ENCODE measurements at places on chromosomes 1 and 21.

DNA sequence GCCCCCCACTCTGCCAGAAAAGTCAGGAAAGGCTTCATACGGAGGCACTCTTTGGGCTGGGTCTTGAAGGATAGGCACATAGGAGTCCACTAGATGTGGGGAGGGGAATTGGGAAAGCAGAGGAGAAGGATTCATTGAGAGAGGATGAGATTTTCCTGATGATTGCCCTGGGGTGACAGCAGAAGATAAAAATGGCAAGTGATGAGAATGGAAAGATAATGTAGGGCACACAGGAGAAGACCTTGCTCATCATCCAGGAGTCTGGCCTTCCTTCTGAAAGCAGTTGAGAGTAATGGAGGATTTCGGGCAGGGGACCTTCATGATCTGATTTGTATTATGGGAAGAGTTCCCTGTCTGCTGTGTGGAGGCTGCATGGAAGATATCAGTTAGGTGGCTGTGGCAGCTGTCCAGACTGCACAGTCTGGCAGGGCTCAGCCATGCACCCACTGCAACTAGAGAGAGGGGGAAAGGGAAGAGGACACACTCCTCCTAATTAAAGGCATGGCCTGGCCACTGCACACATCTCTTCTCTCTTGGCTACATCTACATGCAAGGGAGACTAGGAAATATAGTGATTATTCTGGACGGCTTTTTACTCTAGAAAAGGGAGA lies 9.6 kb upstream of the FABP3 start:
- no peak for DNase-seq

GRCh38 chr1:228863776-228864175 lies 128.5 kb downstream of the RHOU start:
- DNase-seq, result no peak

- peak; percentile 91 for DNase-seq
These were observed 29.0 kb upstream of the SLAMF1 start for GRCh38 chr1:160675641-160676410.

DNA sequence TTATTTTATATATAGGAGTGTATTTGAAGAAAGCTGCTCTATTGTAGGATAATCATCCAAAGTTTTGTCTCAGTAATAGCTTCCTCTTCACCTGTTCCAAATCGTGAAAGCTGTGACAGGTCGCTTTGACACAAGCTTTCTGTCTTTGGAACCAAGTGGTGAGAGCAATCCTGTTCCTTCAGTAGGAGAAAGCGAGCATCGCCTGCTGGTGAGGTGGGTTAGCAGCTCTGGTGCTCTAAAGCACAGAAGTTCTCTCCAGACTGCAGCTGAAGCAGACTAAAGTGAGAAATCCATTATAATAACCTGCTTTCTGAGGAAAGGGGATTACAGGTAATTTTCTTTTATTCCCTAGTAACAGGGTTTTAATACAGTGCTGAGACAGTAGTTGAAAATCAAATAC lies 803.8 kb downstream of the ADGRL2 start:
- DNase-seq, result no peak

DNA sequence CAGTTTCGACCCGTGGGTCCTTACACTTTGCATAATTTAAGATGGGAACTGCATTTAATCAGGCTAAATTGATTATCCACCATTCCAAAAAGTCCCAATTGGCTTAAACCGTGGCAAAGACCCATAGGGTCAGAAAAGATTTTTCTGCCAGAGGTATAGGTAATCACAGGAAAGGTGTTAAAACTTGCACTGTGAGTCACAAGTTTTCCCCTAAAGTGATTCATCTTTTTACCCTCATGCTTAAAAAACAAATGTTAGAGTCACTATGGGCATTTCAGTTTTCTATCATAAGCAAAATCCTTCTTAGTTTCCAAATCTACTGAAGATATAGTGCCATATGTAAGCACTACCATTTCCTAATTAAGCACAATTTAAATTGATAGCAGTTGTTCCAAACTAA lies 1079.8 kb downstream of the ADGRL2 start:
- no peak for DNase-seq

DNA sequence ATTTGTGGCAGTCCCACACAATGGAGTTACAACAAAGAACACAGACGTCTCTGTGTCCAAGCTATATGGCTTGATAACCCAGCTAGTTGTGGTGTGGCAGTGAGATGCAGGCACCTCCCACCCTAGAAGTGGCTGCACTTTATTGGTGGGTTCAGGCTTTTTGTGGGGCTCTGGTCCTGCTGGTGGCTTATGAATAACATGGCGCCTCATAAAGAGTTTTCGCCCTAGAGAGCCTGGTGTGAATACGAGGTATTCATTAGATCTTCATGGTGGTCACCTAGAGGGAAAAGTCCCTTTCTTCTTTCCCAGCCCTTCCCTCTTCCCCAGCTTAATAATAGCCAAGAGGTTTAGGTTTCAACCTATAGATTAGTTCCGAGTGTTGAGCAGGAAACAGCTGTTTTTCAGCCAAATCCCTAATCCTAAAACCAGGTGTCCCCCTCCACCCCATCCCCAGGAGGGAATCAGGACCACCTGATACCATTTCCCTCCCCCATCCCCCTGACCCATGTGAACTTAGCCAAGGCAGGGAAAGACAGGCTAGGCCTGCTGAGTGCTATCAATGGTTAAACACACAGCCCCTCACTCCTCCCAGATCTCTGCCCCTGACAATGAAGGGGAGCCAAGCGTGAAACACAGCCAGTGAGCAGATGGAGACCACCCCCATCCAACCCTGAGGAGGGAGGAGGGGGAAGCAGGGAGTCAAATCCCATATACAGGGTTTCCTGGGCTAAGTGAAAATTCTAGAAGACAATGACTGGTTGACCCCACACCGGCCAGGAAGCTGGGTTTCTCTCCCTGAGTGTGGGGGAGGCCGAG lies 58.2 kb downstream of the NFASC start:
- DNase-seq, result no peak

GRCh38 chr21:45200581-45201296 lies 87.0 kb downstream of the POFUT2 start:
- DNase-seq, result no peak

DNA sequence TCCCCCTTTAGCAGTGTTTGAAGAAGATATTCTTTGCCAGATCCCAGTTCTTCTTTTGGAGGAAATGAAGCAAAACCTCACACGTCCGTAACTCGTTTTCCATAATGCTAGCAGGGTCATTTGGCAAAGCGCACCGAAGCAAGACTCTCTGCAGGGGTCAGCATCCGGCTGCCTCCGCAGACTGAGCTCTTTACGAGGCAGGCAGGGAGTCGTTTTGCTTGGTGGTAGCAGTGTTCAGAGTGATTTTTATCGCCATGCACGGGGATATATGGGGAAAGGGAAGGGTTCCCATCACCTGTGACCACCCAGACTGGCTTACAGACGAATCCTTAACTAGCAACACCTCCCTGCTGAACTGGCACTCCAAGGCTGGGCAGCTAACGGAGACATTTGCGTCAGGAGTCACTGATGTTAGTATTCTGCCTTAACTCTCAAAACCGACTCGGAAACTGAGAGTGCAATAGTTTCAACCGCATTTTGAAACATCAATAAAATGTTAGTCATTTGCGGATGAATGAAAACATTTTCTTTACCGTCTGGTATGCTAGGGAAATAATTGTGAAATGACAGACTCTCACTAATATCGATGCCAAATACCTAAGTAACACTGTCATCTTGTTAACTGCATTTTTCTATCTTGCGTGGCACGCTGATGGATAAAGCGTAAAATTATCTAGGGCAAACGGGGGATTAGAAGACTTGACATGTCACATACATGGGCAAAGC lies 2.2 kb upstream of the NEGR1 start:
- DNase-seq, result no peak

DNA sequence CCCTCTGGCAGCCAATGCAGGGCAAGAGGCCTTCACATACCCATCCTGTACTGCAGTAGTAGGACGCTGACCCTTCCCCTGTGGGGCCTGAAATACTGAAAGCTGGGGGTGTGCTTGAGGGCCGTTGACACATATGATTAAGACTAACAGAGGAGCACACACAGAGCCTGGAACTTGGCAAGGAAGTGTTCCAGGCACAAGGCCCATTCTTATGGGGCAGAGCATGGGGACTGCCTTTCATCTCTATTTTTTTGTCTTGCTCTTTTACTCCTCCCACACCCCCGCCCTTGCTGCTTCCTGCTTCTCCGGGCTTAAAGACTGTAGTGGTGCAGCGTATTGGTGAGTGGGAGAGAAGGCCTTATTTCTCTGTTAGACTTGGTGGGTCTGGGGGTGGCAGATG lies 137.4 kb downstream of the BACH1 start:
- peak; percentile 71 for DNase-seq

GRCh38 chr1:145690587-145691558 lies 16.3 kb downstream of the PDZK1 start:
- no peak for DNase-seq

DNA sequence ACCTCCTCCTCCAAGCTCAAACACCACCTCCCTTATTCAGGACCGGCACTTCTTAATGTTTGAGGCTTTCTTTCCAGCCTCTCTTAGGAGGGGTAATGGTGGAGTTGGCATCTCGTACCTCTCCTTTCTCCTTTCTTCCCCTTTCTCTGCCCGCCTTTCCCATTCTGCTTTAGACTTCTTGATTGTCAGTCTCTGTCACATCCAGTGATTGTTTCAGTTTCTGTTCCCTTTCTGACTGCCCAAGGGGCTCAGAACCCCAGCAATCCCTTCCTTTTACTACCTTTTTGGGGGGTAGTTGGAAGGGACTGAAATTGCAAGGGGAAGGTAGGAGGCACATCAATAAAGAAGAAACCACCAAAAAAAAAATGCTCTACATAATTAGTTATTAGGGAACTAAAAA lies 5.6 kb downstream of the ELK4 start:
- no peak for DNase-seq

- peak; percentile 62 for DNase-seq
These were observed 30.7 kb downstream of the ZBTB17 start for GRCh38 chr1:15945011-15945831.

GRCh38 chr1:165564561-165564960 lies 20.8 kb downstream of the LRRC52 start:
- no peak for DNase-seq

- DNase-seq, result peak; percentile 24
These were observed 17.5 kb downstream of the TAL1 start for GRCh38 chr1:47214549-47214948.

DNA sequence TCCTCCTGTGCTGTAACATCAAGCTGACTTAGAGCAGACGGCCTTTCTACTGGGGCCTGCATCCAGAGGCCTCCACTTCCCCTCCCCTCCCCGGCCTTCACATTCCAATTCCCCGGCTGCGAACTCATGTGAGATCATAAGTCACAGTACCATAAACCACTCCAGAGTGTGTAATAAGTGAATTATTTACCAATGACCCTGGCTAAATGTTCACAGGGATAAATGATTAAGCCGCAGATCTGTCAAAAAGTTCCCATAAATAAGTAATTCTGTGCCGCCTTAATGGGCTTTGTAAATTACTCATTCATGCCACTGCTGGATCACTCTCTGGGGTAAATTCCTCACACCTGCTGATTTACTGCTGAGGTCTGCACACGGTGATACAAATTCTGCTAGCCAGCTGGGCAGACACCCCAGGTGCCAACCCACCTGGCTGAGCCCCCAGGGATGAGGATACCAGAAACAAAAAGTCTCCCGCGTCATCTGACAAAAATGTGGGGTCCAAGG lies 27.4 kb upstream of the KIRREL1 start:
- no peak for DNase-seq

DNA sequence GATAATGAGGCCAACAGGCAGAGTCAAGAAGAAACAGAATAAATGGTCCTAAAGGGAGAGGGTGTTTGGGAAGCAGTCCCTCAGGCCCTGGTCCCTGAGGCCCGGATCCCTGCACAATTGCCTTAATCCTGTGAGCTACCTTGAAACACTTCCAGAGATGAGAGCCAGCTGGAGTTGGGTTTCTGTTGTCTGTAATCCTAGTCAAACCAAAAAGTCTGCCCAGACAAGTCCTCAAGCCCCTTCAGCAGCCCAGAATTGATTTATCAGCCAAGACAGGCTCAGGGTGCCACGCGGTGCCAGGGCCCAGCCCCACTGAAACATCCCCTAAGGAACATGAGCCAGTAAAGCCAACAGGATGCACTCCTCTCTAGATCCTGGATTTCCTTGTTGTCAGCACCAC lies 16.4 kb upstream of the CLSTN1 start:
- no peak for DNase-seq

GRCh38 chr1:78143673-78144072 lies 97.9 kb downstream of the GIPC2 start:
- DNase-seq, result no peak

DNA sequence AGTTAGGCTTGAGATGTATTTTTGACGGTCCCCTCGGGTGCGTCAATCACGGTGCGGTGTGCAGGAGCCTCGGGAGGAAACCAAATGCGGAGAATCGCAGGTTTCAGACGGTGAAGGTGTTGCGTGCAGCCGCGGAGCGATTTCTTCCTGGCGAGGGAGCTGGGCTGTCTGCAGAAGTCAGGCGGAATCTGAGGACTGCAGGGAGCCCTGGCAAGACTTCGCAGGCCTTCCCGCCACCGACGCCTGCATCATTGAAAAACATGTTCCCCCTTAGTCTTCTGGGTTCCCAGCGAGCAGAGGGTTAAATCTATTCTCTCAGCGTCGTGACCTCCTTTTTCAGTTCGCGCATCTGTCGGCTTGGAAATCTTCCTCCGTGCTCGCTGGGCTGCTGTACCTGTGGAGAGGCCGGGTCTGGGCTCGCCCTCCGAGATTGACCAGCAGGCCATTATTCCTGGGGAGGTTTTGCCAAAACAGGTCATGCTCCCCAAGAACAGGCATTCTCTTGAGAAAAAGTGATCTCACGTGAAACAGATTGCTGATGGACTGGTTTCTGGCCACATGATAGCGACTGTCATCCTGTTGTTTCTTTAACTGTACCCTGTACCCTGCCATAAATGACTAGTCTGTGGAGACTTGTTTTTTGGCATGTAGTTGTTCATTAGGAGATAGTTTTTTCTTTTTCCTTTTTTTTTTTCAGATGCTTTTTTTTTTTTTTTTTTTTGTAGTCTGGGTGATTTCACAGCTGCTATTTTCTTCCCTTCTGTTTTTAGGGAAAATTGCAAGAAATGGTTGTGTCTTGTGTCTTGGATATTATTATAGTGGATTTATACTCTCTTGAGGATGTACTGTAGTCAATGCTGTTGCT lies 894 bp downstream of the EPB41 start:
- peak; percentile 81 for DNase-seq

- DNase-seq, result no peak
These were observed 61.4 kb upstream of the KIRREL1 start for GRCh38 chr1:157932069-157932468.

GRCh38 chr1:7616953-7617352 lies 154.1 kb upstream of the VAMP3 start:
- DNase-seq, result no peak

- peak; percentile 55 for DNase-seq
These were observed 7.6 kb downstream of the DNMT3L start for GRCh38 chr21:44253832-44254710.

DNA sequence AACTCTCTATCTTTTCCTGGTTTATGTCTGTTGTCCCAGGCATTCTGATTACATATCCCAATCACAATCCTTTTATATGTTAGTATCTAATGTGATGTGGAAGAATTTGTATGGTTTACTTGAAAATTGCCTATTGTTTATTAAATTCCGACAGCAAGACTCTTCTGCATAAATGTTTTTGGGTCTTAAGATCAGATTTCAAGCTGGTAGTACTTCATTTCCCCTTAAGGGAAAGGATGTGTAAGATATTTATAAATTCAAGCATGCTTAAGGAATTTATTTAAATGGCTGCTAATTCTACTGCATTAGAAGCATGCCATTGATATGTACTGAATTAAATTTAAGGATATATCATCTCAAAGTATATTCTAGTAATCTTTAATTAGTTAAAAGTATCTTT lies 20.4 kb upstream of the GPR88 start:
- DNase-seq, result no peak

GRCh38 chr1:44072204-44072603 lies 40.9 kb upstream of the SLC6A9 start:
- DNase-seq, result no peak

- DNase-seq, result no peak
These were observed 18.9 kb upstream of the RNF223 start for GRCh38 chr1:1092894-1093609.

GRCh38 chr1:175191659-175192058 lies 917 bp downstream of the KIAA0040 start:
- DNase-seq, result peak; percentile 71
